ENCODE measurements at places on chromosomes 7 and 10.
A peak's percentile ranks its signal among the peaks of the same experiment; 100 is the strongest.

GRCh38 chr7:30462179-30462578 lies 16.4 kb downstream of the NOD1 start:
- H3K36me3 ChIP-seq = no peaks in the 10 kb centered on the region

- H3K27me3 ChIP-seq = no peaks in the 10 kb centered on the region
- H3K4me1 ChIP-seq = no peaks in the 10 kb centered on the region
- no peak for DNase-seq
- no peak overlapping the region for H3K4me3 ChIP-seq
Measured at GRCh38 chr7:112782498-112782897, 7.7 kb downstream of the TMEM168 start.

DNA sequence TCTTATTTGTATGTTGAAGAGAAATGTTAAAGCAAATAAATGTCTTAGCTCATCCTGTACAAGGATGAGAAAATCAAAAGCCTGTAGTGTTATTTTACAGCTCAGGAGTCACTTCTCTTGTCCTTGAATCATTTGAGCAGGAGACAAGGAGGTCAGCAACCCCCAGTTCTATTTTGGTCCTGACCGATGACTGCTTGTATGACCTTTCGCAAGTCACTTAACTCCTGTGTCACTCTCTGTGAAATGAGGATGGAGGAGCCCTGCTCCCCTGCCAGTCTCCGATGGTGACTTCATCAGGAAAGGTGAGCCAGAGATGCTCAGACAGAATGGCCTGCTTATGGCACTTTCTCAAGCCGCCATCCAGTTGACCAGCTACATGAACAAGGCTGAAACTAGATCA lies 101.0 kb downstream of the CELF2 start:
- H3K4me3 ChIP-seq = no peak overlapping the region
- H3K27ac ChIP-seq = no peak overlapping the region
- DNase-seq = no peak
- H3K4me1 ChIP-seq = peaks cover 10% of the 10 kb centered on the region

DNA sequence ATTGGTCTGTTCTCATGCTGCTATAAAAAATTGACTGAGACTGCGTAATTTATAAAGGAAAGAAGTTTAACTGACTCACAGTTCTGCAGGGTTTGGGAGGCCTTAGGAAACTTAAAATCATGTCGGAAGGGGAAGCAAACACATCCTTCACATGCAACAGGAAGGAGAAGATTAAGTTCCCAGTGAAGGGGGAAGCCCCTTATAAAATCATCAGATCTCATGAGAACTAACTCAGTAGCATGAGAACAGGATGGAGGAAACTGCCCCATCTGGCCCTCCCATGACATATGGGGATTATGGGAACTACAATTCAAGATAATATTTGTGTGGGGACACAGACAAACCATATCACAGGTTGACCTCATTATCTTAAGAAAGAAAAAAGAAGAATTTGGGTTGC lies 134.5 kb downstream of the PPP1R3A start:
- H3K27ac ChIP-seq = peak overlapping the region; percentile 25
- H3K4me1 ChIP-seq = peaks cover 1% of the 10 kb centered on the region
- no peaks in the 10 kb centered on the region for H3K36me3 ChIP-seq
- H3K4me3 ChIP-seq = no peak overlapping the region
- no peak for DNase-seq

GRCh38 chr10:130510755-130511154 lies 374.6 kb downstream of the GLRX3 start:
- H3K27me3 ChIP-seq = peaks cover 1% of the 10 kb centered on the region
- peaks cover 6% of the 10 kb centered on the region for H3K36me3 ChIP-seq
- no peaks in the 10 kb centered on the region for H3K4me1 ChIP-seq
- no peak overlapping the region for H3K4me3 ChIP-seq
- DNase-seq = no peak

GRCh38 chr7:41503438-41503837 lies 199.5 kb downstream of the INHBA start:
- no peaks in the 10 kb centered on the region for H3K36me3 ChIP-seq
- no peak overlapping the region for H3K27ac ChIP-seq
- no peaks in the 10 kb centered on the region for H3K27me3 ChIP-seq
- DNase-seq = no peak
- no peak overlapping the region for H3K4me3 ChIP-seq

GRCh38 chr10:101014230-101014884 lies 14.7 kb downstream of the LZTS2 start:
- H3K27ac ChIP-seq = peak overlapping the region; percentile 8
- peaks cover 14% of the 10 kb centered on the region for H3K27me3 ChIP-seq
- H3K36me3 ChIP-seq = no peaks in the 10 kb centered on the region
- peak; percentile 93 for DNase-seq
- H3K4me3 ChIP-seq = no peak overlapping the region

GRCh38 chr10:118430190-118430589 lies 88.1 kb upstream of the FAM204A start:
- peaks cover 2% of the 10 kb centered on the region for H3K27me3 ChIP-seq
- no peak for DNase-seq
- H3K36me3 ChIP-seq = no peaks in the 10 kb centered on the region
- H3K4me3 ChIP-seq = no peak overlapping the region

- no peak overlapping the region for H3K27ac ChIP-seq
- H3K27me3 ChIP-seq = no peaks in the 10 kb centered on the region
Measured at GRCh38 chr10:35191523-35191922, 64.9 kb downstream of the CREM start.

DNA sequence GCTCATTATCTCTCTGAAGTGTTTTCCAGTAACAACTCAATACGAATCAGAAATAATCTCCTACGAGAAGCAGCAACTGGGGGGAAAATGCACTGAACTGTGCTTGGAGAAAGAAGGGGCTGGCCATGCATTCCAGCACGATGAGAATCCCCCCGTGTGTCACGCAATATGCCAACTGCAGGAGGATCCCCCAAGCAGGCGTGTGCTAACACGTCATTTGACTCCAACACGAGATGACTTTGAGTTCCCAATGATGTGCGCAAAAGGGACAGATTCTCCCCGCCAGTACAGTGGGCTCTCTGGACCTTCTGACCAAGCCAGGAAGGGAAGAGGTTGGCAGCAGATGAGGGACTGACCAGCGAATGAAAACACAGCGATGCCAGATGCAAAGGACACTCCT lies 105.5 kb downstream of the KCNMA1 start:
- no peaks in the 10 kb centered on the region for H3K36me3 ChIP-seq
- peaks cover 10% of the 10 kb centered on the region for H3K27me3 ChIP-seq
- H3K4me1 ChIP-seq = peaks cover 12% of the 10 kb centered on the region
- no peak overlapping the region for H3K27ac ChIP-seq

GRCh38 chr7:102211590-102212550 lies 74.8 kb upstream of the SH2B2 start:
- H3K27me3 ChIP-seq = peaks cover 6% of the 10 kb centered on the region
- H3K4me3 ChIP-seq = no peak overlapping the region
- peaks cover 15% of the 10 kb centered on the region for H3K4me1 ChIP-seq
- no peak for DNase-seq

- peaks cover 2% of the 10 kb centered on the region for H3K27me3 ChIP-seq
- H3K4me1 ChIP-seq = no peaks in the 10 kb centered on the region
- no peak overlapping the region for H3K4me3 ChIP-seq
- DNase-seq = no peak
Measured at GRCh38 chr7:91383053-91383904, 119.0 kb downstream of the FZD1 start.

DNA sequence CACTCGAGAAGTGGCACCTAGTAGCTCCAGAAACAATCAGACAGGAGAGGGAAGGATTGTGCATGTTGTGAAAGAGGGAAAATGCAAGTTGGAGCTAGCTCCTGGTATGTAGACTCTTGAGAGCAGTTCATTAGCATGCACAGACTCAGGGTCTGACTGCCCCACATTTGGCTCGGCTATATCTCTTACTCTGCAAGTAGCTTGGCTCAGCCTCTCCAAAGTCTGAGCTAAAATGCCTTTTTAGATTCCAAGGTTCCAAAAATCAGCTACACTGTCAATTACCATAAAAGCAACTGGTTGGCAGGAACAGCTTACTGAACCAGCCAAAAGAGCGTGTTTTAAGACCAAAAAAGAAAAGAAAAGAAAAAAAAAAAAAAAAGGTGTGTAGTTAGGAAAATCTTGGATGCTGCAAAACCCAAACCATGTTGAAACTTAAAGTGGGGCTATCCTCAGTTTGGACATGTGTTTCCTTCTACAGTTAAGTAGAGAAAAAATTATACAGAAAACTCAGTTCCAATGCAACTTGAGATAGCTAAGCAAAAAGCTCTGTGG lies 65.5 kb downstream of the MKX start:
- no peaks in the 10 kb centered on the region for H3K27me3 ChIP-seq
- peaks cover 4% of the 10 kb centered on the region for H3K4me1 ChIP-seq
- no peak overlapping the region for H3K27ac ChIP-seq
- H3K4me3 ChIP-seq = no peak overlapping the region
- no peak for DNase-seq

DNA sequence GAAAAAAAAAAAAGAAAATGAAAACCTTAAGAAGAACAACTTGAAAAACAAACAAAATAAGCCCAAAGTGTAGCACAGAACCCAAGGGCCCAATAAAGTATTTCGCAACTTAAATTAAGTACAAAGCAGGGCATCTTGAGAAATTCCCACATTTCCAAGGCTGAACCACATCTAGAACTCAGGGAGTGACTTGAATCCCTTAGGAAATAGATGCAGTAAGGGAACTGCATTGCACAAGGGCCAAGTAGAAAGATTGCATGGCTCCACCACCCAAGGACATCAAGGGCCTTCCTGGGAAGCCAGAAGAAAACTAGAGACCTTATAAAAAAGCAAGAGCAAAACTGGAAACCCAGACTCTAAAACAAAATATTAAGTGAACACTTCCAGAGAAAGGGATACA lies 352.7 kb downstream of the CXCL12 start:
- peaks cover 2% of the 10 kb centered on the region for H3K27me3 ChIP-seq
- no peak overlapping the region for H3K27ac ChIP-seq
- no peak for DNase-seq
- no peaks in the 10 kb centered on the region for H3K4me1 ChIP-seq
- no peaks in the 10 kb centered on the region for H3K36me3 ChIP-seq
- no peak overlapping the region for H3K4me3 ChIP-seq

- H3K27ac ChIP-seq = no peak overlapping the region
- no peak overlapping the region for H3K4me3 ChIP-seq
- no peaks in the 10 kb centered on the region for H3K4me1 ChIP-seq
- DNase-seq = peak; percentile 58
Measured at GRCh38 chr7:99375070-99375807, 709 bp downstream of the ARPC1B start.

GRCh38 chr7:150379441-150380379 lies 580 bp downstream of the ZNF775 start:
- H3K27ac ChIP-seq = peak overlapping the region; percentile 99
- peak; percentile 58 for DNase-seq
- H3K36me3 ChIP-seq = no peaks in the 10 kb centered on the region
- H3K27me3 ChIP-seq = peaks cover 16% of the 10 kb centered on the region

DNA sequence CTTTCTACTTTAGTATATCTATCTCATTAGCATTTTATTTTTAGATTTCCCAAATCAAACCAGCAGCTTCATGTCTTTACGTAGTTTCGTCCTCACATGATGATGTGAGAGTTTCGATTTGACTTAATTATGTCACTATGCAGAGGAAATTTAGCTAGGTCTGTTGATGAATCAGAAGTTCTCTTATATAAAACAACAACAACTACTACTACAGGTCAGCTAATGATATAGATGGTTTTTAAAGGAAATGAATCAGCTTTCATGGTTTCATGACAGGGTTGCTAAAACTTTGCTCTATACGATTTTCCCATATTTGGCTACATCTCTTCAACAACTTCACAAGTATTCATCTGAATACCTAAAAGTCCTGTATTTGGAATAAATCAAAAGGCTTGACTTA lies 28.6 kb downstream of the JAZF1 start:
- no peak for DNase-seq
- H3K36me3 ChIP-seq = no peaks in the 10 kb centered on the region
- H3K27me3 ChIP-seq = peaks cover 4% of the 10 kb centered on the region
- no peak overlapping the region for H3K27ac ChIP-seq
- H3K4me3 ChIP-seq = no peak overlapping the region

GRCh38 chr10:29917311-29917710 lies 142.1 kb downstream of the JCAD start:
- peaks cover 5% of the 10 kb centered on the region for H3K36me3 ChIP-seq
- H3K27ac ChIP-seq = no peak overlapping the region
- no peaks in the 10 kb centered on the region for H3K4me1 ChIP-seq
- DNase-seq = no peak
- H3K27me3 ChIP-seq = peaks cover 4% of the 10 kb centered on the region

GRCh38 chr7:44565795-44566559 lies 7.7 kb downstream of the DDX56 start:
- no peak overlapping the region for H3K4me3 ChIP-seq
- H3K27ac ChIP-seq = peak overlapping the region; percentile 90
- H3K4me1 ChIP-seq = peaks cover 15% of the 10 kb centered on the region

DNA sequence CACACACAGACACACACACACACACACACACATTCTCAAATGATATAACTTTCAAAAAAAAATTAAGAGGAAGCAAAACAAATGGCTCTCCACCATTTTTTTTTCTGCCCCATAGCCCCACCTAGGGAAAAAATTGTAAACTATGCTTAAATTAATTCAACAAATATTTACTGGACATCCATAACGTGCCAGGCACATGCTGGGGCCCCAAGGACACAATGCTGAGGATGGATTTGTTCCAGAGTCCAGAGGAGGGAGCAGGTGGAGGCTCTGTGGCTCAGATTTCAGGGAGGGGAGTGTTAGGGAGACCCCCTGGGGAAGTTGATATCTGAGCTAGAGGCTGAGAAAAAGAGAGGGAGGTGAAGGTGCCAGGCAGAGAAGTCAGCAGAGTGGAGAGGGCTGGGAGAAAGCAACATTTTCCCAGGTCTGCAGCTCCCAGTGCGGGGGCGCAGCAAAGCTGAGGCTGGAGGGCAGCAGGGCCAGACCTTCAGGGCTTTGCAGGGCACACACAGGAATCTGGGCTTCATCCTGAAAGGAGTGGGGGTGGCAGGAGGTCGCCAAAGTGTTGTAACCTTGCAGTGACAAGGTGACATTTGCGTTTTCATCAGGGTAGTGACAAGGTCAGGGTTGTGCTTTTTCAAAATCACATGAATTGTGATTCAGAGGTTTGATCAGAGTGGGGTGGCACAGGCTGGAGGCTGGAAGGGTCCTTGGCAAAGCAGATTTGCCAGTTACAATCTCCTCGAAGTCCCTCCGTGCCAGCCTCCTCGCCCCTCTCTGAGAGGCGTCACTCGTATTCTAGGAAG lies 261.6 kb downstream of the WDR11 start:
- peaks cover 8% of the 10 kb centered on the region for H3K4me1 ChIP-seq
- H3K4me3 ChIP-seq = no peak overlapping the region
- H3K27ac ChIP-seq = no peak overlapping the region

DNA sequence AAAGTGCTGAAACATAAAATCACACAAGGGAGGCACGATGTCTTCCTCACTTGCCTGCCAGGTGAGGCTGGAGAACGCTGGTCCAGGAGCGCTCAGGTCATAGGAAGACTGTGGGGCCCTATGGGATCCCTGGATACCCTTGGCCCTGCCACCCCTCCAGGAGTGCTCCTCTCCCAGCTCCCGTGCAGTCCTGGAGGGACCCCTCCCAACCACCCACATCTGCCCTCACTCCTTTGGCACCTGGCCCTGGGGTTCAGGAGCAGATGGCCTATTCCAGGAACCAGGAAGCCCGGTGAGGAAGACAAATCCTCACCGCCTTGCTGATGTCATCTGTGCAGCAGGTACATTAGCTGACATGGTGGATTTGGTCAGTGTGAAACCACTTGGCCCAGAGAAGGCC lies 3.7 kb upstream of the CXCL12 start:
- peaks cover 12% of the 10 kb centered on the region for H3K27me3 ChIP-seq
- no peak for DNase-seq
- H3K4me3 ChIP-seq = no peak overlapping the region

Data from glutamatergic neuron (in vitro differentiated cells).